ENCODE measurements at places on chromosomes 7 and 10.

GRCh38 chr10:48595539-48595932 is 9.3 kb downstream of the ARHGAP22 start:
- DNase-seq = no peak

DNA sequence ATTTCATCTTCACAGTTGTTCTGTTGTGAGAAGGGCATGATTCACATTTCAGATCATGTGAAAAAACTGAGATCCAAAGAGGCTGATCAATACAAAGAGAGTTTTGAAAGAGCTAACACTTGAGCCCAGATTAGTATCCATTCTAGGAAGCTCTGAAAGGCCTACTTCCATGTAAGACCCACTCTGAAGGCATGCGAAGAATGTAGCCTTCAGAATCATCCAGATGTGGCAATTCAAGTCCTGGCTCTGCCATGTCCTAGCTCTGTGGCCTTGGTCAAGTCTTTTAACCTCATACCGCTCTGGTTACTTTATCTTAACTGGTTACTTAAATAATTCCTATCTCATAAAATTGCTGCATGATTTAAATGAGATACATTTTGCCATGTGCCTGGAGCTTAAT is 111.1 kb downstream of the FZD1 start:
- no peak for DNase-seq

DNA sequence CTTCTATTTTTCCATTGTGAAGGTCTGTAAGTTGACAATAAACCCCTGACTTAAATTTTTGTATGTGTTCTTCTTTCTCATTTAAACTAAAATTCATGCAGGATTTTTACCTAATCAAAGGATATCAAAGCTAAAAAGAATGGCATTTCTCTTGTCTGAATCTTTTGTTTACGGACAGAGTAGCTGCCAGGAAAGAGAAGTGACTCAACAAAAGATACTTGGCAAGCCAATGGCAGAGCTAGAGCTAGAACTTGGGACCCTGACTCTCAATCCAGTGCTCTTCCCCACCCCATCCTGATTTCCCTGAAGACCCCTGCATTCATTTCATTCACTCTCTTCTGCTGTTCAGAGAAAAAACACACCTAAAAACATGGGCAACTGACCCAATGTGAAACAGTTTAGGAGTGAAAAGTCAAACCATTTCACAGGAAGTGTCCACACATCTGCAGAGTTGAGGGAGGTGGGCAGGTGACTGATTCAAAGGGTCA is 40.2 kb upstream of the PDLIM1 start:
- DNase-seq = no peak

- no peak for DNase-seq
Observed at GRCh38 chr7:147089608-147090007, 973.0 kb downstream of the CNTNAP2 start.

DNA sequence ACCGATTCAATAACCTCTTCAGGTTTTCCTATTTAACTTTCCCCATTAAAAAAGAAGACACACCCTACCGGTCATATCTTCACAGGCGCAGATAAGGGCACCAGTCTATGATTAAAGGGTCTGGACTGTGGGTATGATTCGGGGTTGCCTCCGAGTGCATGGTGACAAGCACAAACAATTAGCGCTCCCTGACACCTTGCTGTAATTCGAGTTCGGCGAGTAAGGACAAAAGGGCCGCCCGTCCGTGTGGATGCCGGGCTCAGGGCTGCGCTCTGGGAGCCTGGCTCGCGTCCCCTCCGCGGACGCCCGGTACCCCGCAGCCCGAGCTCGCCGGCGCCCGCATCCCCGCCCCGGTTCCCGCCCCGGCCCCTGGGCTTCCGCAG is 111.9 kb upstream of the RHEB start:
- no peak for DNase-seq

- DNase-seq = no peak
Observed at GRCh38 chr10:3396116-3396515, 223.5 kb upstream of the PITRM1 start.

DNA sequence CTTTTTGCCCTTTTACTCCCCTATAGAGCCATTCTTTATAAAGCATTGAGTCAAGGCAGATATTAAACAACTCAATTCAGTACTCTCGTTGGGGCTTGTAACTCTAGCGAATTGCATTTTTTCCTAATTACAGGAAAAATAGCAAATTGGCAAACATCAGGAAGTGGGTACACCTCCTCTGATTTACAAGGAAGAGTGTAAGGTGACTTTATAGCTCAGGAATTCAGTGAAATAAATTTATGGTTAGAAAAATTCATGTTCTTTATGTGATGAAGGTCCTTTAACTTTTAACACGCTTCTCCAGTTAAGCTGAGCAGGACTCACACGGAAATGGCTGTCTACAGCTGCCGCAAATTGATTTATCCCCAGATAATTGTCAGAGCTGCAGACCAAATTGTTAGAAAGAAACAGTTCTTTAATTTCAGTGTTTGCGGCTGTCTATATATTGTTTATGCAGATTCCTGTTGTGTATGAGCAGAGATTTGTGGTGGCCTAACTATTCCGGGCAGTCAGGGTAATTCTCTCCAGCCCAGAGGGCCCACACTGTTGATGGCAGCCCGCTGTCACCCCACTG is 151.1 kb upstream of the MKI67 start:
- no peak for DNase-seq

- DNase-seq = no peak
Observed at GRCh38 chr7:66974986-66975590, 20.3 kb downstream of the SBDS start.

GRCh38 chr7:41294556-41295454 is 408.1 kb downstream of the INHBA start:
- no peak for DNase-seq

GRCh38 chr10:44930904-44931620 is 19.9 kb downstream of the TMEM72 start:
- no peak for DNase-seq

- no peak for DNase-seq
Observed at GRCh38 chr7:50712252-50713122, 70.2 kb downstream of the GRB10 start.

GRCh38 chr10:89301721-89302445 is at the start of gene IFIT2:
TSS of gene IFIT2 (plus strand) at chr10:89302046. CDS start at chr10:89302124, 78 bp downstream.
- no peak for DNase-seq

- no peak for DNase-seq
Observed at GRCh38 chr7:154744256-154744860, 258.6 kb downstream of the PAXIP1 start.

DNA sequence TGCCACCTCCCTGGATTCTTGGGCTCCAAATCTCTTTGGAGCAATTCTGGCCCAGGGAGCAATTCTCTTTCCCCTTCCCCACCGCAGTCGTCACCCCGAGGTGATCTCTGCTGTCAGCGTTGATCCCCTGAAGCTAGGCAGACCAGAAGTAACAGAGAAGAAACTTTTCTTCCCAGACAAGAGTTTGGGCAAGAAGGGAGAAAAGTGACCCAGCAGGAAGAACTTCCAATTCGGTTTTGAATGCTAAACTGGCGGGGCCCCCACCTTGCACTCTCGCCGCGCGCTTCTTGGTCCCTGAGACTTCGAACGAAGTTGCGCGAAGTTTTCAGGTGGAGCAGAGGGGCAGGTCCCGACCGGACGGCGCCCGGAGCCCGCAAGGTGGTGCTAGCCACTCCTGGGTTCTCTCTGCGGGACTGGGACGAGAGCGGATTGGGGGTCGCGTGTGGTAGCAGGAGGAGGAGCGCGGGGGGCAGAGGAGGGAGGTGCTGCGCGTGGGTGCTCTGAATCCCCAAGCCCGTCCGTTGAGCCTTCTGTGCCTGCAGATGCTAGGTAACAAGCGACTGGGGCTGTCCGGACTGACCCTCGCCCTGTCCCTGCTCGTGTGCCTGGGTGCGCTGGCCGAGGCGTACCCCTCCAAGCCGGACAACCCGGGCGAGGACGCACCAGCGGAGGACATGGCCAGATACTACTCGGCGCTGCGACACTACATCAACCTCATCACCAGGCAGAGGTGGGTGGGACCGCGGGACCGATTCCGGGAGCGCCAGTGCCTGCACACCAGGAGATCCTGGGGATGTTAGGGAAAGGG is 913 bp downstream of the NPY start:
- DNase-seq = no peak
